Effector CD8-positive, alpha-beta T cell (primary cell): ENCODE measurements at places on chromosomes 16 and 17.

DNA sequence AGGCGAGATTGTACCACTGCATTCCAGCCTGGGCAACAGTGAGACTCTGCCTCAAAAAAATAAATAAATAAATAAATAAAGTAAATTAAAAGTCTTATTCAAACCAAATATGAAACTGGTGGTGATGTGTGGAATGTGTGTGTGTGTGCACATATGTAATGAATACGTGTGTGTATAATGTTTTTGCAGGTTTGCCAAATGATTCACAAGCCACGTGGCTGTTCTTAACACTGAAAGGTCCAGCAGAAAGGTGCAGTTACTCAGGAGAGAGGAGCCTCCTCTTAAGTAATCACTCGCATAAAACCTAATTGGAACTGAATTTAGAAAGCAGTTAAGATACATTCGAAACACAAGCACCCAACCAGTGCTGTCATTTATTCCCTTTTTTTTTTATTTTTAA is 22.9 kb downstream of the GDE1 start:
- no peak for DNase-seq

- DNase-seq = no peak
Observed at GRCh38 chr17:63369233-63369632, 76.9 kb downstream of the CYB561 start.

DNA sequence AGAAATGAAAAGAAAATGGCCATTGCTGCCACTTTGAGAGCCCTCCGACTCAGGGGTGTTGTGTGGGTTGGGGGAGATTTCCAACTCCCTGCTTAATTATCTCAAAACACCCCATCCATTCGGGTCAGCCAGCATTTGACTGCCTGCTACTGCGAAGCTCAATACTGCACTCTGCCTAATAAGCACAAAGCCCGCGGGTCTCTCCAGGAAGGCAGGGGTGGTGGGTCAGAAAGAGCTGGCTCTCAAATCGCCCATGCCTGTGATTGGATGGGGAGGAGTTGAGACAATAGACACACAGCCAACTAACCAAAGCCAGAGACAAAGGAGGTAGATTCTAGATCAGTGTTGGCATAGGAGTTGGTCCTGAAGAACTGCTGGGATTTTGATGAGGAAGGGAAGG is 2.3 kb upstream of the XAF1 start:
- no peak for DNase-seq

- DNase-seq = no peak
Observed at GRCh38 chr17:44159519-44160210, 10.8 kb upstream of the ASB16 start.

DNA sequence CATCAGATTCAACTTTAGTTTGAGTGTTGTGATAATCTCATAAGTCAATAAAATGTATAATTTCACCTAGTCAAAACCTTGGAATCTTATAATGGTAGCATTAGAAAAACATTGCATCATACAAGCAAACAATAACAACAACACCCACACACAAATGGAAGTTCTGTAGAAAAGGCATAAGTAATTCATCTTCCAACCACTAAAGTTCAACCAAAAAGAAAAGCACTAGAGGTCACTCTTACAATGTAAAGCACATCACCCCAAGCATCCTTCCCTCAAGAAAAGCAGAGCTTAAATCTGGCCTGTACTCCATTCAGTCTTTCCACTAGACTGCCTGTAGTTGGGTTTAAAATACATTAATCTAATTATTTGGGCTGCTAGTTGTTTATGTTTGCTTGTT is 1.8 kb downstream of the CNTNAP4 start:
- DNase-seq = no peak

DNA sequence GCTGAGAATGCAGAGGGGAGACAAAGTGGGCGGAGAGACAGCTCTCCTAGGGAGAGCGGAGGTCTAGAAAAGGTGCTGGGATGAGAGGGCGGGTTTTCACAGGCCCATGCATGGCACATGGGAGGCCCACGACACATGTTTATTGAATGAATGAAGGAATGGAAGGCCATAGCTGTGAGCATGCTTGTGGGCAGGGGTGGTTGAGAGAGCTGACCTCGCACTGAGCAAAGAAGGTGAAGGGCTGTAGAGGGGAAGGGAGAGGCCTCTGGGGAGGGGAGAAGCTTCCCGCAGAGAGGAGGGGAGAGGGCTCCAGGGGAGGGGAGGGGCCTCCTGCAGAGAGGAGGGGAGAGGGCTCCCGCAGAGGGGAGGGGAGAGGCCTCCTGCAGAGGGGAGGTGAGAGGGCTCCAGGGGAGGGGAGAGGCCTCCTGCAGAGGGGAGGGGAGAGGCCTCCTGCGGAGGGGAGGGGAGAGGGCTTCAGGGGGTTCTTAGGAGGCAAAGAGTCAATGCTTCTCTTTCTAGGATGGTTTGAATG is 27.3 kb downstream of the SDK2 start:
- DNase-seq = no peak

- no peak for DNase-seq
Observed at GRCh38 chr17:46727572-46728348, 90.7 kb downstream of the WNT3 start.

DNA sequence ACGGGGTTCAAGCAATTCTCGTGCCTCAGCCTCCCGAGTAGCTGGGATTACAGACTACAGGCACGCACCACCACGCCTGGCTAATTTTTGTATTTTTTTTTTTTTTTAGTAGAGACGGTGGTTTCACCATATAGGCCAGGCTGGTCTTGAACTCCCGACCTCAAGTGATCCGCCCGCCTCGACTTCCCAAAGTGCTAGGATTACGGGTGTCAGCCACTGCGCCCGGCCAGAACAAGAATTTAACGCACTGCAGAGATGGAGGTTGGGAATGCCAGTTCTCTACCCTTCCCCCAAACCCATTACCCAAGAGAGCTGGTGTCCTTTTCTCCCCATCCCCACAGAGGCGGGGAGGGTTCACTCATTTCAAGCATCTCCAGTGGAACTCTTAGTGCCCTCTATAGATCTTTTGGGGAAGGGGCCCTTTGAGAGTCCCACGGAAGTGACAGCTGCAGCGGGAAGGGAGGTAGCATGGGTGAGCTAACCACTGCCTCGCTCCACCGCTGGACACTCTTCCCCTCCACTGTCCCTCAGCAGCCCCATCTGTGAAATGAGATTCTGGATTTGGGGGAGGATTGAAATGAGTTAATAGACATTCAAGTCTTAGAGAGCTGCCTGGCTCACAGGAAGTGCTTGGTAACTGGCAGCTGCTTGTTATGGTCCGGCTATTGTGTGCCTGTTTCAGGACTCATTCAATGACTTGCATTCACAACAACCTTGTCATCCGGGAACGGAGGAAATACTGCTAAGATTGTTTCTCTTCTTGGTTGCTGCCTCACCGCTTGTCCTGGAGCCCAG is 3.5 kb upstream of the UBALD2 start:
- DNase-seq = no peak

GRCh38 chr17:79500745-79501618 is 109.9 kb downstream of the RBFOX3 start:
- no peak for DNase-seq

DNA sequence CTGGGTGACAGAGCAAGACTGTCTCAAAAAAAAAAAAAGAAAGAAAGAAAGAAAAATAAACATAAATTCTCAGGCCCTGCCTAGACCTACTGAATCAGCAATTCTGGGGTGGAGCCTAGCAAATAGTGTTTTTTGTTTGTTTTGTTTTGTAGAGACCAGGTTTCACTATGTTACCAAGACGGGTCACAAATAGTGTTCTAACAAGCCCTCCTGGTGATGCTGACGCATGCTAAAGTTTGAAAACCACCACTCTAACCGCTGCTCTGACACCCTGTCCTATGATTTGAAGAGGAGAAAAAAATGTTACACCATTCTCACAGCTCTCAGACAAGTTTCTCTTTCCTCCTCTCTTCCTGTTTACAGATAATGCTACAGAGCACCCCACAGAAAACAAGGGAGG is 1.5 kb downstream of the MRPL10 start:
- DNase-seq = no peak
